Osteoblast (primary cell): ENCODE measurements at places on chromosomes 5 and 9. TPM values are rescaled to one million over a fixed set of nuclear protein-coding genes. Genes with fewer than 3 reads are reported as not detected.

GRCh38 chr9:6415266-6415665, 2.3 kb downstream of the UHRF2 start:
- no peaks in the 10 kb centered on the region for H3K27me3 ChIP-seq
- peaks cover 3% of the 10 kb centered on the region for H3K36me3 ChIP-seq
- no peak overlapping the region for H3K27ac ChIP-seq
- DNase-seq: peak; percentile 58

DNA sequence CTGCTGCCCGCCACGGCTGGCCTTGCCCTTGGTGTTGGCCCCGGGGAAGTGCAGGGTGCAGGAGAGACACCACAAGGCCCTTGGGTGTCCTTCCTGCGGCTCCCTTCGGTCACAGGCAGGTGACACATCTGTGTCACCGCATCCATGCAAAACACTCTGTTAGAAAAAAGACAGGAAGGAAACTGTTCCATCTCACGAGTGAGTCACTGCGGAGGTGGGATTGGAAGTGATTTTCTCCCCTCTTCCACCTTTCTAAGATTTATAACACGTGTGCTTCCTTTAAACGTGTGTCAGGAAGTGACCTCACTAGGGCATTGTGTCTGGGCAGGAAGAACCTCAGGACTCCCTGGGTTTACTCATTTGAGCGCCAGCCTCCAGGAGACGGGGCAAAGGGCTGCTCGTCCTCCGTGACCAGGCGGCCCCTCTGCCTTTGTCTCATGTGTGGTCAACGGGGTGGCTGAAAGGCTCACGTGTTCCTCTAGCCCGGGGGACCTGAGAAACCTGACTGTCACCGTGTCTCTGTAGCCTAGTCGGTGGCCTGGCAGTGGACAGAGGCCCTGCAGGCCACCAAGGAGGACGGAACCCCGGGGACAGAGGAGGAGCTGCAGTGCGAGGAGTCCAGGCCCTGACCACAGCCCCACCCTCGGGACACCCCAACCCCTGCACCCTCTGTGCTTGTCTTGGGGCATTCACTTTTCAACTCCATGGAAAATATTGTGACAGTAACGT, 4.9 kb upstream of the LCN1 start:
- H3K4me3 ChIP-seq: no peak overlapping the region
- H3K27ac ChIP-seq: no peak overlapping the region
- no peaks in the 10 kb centered on the region for H3K27me3 ChIP-seq
- peaks cover 3% of the 10 kb centered on the region for H3K4me1 ChIP-seq
- H3K36me3 ChIP-seq: no peaks in the 10 kb centered on the region
- DNase-seq: peak; percentile 27

The ROR2 gene
- total RNA-seq: 13.8 and 28.3 TPM in 2 replicates

The CARTPT gene
- total RNA-seq: not detected in 2 replicates
